Uterus (tissue), 4 donors: ENCODE measurements at places on chromosomes 2 and 18.

DNA sequence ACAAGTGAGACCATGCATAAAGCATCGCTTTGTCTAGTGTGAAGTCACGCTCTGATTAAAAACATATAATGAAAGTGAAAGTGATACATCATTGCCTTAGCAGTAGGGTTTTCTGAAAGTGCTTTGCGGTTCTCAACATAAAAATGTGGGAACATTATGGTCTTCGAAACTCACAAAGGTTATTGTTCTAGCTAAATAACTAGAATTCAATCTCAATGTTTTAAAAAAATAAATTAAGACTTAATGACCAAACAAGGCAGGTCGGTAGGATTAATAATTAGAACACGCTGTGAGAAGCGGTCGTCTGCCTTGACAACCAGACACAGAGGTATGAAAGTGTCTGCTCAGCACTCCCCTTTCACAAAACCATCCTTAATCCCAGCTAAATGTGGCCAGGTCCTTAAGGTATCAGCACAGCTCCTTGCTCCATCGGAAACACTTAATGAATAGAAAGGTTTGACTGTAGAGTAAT is 42.2 kb downstream of the KLHL14 start:
- no peak for DNase-seq

- no peak for DNase-seq
Measured at GRCh38 chr2:31893094-31893493, 117.7 kb downstream of the MEMO1 start.

GRCh38 chr2:43178055-43178598 is 48.3 kb downstream of the ZFP36L2 start:
- DNase-seq, result no peak

- no peak for DNase-seq
Measured at GRCh38 chr18:78031589-78031988, 781.9 kb downstream of the GALR1 start.

- no peak for DNase-seq
Measured at GRCh38 chr18:23971666-23972230, 42.8 kb upstream of the TTC39C start.

DNA sequence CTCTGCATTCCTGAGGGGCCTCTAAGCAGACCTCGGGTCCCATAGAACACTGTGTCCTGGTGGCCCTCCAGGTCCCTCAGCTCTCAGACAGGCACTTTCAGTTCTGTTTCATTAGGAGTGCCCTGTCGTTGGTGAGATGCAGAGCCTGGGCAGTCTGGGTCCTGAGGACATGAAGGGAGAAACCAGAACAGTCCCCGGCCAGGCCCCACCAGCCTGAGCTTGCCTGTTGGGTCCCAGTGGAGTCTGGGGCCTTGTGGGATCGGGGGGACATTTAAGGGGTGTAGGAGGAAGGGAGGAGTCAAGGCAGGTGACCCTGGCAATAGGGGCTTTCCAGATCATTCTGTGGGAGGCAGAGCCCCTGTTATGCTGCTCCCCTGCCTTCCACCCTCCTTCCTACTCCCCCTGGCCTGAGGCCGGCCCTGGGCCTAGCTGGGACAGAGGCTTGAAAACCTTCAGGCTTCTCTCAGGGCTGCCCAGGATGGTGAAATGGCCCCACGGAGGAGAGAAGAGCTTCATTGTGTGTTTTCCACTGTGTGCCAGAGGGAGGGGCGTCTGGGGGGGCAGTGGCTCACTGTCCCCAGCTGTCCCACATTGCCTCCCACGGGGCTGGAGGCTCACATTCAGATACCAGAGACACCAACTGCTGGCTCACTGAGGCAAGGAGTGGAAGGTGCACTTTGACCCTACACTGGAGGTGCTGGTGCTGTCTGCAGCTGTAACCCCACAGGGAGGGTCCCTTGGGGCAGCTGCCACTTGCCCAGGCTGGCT is 26.6 kb upstream of the CATIP start:
- no peak for DNase-seq

GRCh38 chr2:68709421-68709911 is 25.1 kb upstream of the ARHGAP25 start:
- DNase-seq, result no peak

GRCh38 chr18:36086186-36086585 is 18.8 kb upstream of the RPRD1A start:
- DNase-seq, result no peak

- DNase-seq, result no peak
Measured at GRCh38 chr2:101736233-101736632, 38.7 kb downstream of the MAP4K4 start.
